ENCODE measurements at places on chromosomes 3 and 15.
A peak's percentile ranks its signal among the peaks of the same experiment; 100 is the strongest.

DNA sequence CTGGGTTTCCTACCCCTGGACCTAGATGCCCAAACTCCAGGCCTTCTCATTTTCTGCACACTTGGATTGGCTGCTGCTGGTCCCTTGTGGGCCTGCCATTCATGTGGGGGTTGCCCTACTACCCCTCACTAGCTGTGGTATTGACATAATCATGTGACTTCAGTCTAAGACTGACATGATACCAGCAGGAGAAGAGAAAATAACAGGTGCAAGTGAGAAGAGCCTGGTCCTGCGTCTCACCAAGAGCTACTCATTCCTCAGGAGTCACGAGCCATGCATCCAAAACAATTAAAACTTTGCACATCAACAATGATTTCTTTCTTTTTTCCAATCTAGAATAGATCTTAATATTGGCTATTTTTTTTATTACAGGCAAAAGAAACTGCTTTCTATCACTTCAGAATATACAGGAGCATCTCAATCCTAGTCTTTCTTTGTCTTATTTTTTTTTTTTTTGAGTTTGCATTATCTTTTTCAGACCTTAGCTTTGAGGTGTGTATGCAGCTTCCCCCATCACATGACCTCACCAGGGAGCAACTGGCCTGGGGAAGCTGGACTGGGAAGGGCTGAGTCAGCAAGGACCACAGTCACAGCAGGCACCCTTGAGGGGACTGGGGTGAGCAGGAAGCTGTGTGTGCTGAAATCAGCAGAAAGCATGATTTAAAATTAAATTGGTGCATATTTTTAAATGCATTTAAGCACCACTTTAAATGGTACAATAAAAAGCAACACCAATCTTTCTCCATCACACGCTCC is 27.6 kb downstream of the SLC9A9 start:
- no peak for DNase-seq

- DNase-seq, result no peak
Measured at GRCh38 chr3:185340751-185341150, 22.2 kb upstream of the MAP3K13 start.

DNA sequence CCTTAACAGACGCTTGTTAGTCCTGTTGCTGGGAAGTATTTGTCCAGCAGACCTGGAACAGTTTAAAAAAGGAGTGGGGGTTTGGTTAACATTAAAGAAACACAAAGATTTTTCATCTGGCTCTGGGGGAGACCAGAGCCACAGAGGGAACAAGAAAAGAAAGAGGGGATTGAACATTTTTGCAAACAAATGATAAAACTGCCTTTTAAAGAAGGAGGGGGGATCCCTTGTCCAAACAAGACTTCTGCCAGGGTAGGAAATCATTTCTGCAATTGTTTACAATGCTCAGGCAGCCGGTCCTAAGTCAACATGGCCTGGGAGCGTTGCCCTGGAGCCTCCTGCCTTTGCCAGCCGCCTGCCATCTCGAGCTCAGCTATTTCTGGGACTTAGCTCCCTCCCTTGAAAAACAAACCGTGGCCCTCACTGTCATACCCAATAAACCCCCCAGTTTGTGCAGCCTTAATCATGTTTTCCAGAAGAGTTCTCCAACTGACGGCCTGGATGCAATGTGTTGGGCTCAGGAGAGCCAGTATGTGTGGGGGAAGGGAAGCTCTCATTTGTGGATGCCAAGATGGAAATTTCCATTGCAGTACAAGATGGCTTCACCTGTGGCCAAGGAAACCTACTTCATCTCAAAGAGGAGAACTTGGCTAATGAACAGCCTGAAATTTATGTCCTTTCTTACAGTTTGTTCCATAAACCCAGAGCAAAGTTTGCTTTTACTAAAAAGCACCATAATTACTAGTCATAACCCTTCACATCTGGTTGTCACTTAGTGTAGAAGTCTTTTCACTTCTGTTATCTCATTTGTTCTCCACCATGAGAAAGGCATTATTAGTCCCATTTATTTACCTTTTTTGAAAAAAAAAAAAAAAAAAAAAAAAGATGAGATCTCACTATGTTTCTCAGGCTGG is 75.9 kb upstream of the RNU6-1 start:
- no peak for DNase-seq

GRCh38 chr3:68773401-68773800 is 158.9 kb downstream of the TAFA4 start:
- DNase-seq, result no peak

- DNase-seq, result no peak
Measured at GRCh38 chr15:96421178-96421601, 90.7 kb downstream of the NR2F2 start.

GRCh38 chr3:157581371-157581770 is 78.2 kb upstream of the VEPH1 start:
- no peak for DNase-seq

GRCh38 chr3:170840291-170840859 is 29.6 kb downstream of the RPL22L1 start:
- no peak for DNase-seq

DNA sequence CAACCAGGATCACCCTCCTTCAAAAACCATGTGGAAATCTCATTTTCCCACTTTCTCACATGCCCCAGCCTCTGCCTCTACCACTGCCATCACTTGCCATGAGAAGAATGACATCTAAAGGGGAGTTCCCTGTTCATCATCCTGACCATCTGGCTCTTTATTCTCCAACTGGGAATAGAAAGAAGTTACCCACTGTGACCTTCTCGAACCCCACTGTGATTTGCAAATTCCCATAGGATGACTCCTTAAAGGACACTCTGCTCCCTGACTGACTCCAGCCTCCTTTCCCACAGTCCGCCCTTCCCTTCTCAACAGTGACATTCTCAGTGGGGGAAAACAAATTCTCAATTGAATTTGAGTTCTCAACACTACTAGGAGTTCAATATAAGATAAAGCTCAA is 440.5 kb downstream of the NR2F2 start:
- no peak for DNase-seq

- no peak for DNase-seq
Measured at GRCh38 chr3:178736300-178736699, 200.1 kb downstream of the KCNMB2 start.

DNA sequence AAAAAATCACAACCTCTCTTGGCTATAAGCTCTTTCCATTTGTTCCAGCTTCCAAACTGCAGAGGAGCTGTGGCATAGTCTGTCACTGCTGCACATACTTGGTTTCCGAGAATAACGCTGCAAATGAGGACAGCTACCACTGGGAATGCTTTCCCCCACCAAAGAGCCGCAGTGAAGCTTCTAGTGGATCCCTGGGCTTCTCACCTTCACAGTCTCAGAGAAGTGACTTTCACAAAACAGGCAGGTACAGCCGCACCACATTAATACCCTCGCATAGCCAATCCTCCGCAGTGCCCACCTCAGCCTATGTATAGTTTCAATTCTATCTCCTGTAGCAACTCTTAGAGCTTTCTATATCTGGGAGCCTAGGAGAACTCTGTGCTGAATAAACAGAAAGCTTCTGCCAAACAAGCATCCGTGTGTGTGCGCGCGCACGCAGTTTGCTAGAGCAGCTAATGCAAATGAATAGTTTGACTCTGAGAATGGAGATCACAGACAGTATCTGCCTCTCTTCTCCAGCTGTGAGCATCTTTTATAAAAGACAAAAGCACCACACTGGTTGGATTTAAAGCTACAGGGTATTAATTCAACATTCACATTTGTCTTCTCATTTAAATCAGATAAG is 81.9 kb upstream of the PLXND1 start:
- peak; percentile 75 for DNase-seq

- no peak for DNase-seq
Measured at GRCh38 chr15:90036806-90037510, 35.8 kb downstream of the ZNF710 start.

DNA sequence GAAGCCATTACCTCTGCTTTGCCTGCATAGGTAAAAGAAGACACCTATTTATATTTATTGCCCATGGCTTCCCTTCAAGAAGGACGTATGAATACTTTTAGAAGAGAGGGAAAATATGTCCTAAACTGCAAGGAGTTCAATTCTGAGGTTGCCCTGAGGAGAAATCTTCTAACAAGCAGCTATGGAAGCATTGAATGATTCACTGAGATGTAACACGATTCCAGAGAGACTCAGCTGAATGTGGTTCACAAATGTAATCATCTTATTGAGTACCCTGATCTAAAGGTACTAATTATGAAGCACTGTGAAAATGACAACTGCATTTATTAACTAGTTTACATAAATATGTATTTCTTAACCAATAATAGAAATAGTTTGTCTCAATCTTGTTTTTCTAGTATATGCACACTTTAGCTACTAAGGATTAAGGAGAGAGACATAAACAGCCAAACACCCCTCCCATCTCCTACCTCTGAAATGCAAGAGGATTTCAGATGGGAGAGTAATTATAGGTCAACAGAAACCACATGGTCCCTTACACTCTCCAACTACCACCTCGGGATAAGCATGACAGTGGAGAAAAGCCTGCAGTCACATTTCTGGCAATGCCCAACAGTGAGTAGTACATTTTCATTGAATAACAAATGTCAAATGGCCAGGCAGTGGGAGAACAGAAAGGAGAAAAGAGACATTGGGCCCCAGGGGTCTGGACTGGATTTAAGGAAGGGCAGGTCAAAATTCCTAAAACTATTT is 506.2 kb upstream of the IL12A start:
- DNase-seq, result no peak

DNA sequence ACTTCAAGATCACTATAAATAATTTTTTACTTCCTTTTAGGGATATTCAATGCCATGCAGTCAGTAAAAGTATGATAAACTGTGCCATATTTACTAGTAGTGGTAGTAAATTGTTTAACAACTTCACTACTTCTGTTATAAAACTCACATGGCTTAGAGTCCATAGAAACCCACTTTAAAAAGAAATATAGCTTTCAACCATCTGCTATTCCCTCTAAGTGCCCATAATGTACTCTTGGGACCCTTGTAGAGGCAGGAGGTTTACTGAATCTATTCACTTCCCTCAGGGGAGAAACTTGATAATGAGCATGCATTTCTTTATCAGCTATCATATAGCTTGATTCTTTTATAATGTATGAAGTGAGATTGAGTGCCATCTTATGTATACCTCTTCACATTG is 1448.4 kb upstream of the ALCAM start:
- DNase-seq, result peak; percentile 97

GRCh38 chr3:177463863-177464262 is 266.6 kb upstream of the TBL1XR1 start:
- no peak for DNase-seq

- no peak for DNase-seq
Measured at GRCh38 chr15:63243101-63243500, 34.3 kb upstream of the APH1B start.

- DNase-seq, result no peak
Measured at GRCh38 chr3:59601486-59601885, 551.7 kb upstream of the CFAP20DC start.

DNA sequence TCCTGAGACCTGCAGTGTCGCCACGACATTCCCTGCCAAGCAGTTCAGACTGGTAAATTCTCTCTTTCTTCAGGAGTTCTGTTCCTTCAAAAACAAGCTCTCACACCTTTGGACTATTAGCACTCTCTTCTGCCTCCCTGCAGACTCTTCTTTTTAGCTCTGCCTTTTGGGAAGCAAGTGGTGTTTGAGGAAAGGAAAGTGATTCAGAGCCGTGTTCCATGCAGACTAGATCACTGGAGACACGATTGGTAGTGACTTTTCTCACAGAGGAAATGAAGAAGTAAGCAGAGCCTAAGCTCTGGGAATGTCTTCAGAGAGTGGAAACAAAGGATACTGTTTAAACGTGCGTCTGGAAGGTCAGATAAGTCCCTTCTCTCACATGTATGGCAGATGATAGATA is 270.6 kb upstream of the TPRG1 start:
- no peak for DNase-seq

DNA sequence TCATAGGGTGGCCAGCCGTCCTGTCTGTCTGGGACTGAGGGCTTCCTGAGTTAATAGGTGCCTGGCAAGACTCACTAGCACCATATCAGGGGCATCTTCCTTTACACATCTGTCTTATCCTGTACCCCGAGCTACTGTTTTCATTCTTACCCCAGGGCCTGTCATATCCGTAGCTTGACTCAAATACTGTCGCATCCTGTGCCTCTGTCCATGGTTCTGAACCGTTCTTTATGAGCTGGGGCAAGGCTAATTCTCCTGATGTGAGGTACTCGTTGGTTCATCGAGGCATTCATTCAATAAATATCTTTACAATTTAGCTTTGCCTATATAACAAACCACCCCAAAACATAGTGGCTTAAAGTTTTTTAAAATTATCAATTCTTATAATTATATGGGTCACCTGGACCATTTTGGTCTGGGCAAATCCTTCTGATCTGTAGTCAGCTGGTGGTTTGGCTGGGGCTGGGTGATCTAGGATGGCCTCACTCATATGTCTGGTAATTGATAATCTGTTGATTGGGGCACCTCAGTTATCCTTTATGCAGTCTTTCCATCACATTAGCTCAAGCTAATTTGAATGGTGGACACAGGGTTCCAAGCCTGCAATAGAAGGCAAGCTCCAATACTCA is 121.2 kb downstream of the TLE3 start:
- DNase-seq, result no peak

GRCh38 chr3:48931944-48932580 is 13.4 kb downstream of the ARIH2 start:
- DNase-seq, result no peak

GRCh38 chr3:184186184-184186901 is at the start of gene ABCF3:
Gene ABCF3, plus strand, starts transcription at chr3:184186199. Its CDS starts 9 bp downstream, at chr3:184186208.
- DNase-seq, result no peak

DNA sequence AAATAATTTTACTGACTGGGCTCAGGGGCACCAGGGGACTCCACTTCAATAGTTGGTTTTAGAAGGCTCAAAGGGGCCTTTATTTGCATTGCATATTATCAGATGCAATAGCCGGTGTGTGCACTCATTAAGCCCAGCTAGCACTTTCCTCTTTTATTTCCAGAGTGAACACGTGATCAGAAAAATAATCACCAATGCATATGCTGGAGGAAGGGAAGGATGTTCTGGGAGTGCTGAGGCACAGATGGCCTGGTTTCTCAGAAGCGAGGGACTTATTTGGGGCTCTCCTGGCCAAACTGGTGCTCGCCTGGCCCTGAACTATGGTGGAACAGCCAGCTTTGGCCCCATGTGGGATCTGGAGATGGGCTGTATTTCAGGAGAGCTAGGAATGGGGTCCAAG is 60.4 kb upstream of the SEC13 start:
- no peak for DNase-seq

GRCh38 chr3:11624161-11624560 is 19.6 kb downstream of the VGLL4 start:
- no peak for DNase-seq

DNA sequence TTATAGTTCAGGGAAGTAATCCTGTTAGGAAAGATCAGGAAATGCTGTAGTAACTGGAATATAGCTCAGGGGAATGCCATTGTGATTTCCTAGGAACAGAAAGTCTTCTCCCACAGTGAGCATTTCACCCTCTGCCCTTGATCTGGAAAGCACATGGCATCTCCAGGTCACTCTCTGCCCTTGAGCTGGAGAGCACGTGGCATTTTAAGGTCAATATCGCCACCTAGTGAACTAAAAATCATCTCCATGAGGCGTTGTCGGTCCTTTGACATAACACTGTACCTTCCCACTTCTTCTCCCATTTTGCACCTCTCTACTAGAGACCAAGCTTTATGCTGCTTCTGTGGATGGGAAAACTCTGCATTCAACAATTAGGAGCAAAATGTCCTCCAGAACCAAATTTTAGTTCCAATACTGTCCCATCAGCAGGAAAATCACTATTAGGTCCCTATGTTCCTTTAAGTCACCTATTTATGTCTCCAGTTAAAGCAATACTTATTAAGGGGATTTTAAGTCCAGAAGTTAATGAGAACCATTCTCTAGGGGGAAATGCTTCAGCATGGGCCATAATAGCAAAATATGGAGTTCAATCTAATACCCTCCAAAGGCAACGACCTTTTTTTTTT is 54.7 kb upstream of the GK5 start:
- DNase-seq, result peak; percentile 63

All from NCI-H1436 (cell line).